Anterior cingulate cortex (tissue), 58 donors: ENCODE measurements at places on chromosomes 16 and 17.

GRCh38 chr16:7555459-7555858 lies 222.8 kb downstream of the RBFOX1 start:
- no peak for DNase-seq

- DNase-seq: no peak
These were observed 192.6 kb downstream of the PARN start for GRCh38 chr16:14437426-14437825.

DNA sequence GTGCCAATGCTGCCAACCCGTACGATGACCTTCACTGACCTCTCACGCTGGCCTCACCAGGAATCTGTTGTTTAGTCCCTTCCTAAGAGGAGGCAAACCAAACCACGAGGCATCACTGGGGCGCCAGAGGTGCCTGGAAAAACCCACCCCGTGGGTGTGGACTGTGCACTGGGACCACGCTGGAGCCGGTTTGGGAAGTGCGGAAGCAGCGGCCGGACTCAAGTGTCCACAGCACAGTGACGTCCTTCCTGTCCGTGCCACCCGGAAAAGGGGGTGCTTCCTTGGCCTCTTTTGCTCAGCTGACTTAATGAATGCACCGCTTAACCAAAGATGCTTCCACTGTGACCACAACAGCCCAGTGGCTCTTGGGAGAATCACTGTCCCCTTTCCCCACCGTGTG lies 9.0 kb upstream of the KIF19 start:
- no peak for DNase-seq

DNA sequence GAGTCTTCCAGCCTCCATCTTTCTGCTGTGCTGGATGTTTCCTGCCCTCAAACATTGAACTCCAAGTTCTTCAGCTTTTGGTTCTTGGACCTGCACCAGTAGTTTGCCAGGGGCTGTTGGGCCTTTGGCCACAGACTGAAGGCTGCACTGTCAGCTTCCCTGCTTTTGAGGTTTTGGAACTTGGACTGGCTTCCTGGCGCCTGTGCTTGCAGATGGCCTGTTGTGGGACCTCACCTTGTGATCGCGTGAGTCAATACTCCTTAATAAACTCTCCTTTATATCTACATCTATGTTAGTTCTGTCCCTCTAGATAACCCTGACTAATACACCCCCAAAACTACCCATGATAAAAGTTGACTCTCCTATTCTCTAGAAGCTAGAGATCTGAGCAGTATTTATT lies 7.6 kb upstream of the CD300A start:
- DNase-seq: no peak

- DNase-seq: no peak
These were observed 61.8 kb upstream of the RBFOX1 start for GRCh38 chr16:7270823-7271222.

DNA sequence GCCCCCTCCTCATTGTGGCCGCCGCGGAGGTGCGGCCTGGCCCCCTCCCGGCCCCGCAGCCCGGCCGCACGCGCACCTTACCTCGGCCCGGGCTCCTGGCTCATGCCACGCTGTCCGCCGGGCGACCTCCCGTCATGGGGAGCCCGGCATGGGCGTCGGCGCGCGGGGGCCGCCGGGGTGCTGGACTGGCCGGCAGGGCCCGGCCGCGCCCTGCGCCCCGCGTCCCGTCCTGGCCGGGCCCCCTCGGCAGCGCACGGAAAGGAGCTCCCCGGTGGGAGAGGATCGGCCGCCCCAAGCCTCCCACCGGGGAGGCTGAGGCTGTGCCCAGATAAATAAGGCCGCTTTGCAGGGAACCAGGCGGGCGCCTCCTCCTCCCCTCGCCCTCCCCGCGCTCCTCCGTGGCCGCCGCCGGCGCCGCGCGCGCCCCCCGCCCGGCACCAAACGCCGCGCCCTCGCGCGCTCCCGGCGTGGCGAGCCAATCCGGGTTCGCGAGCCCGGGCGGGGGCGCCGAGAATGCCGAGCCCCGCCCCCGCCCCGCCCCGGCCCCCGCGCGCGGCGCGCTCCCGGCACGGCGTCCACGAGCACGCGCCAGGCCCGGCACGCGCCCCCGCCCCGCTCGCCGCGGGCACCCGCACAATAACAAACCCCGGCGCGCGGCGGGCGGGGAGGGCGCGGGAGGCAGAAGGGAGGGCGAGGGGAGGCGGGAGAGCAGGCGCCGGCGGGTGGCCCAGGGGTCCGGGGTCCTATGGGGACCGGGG lies at the start of gene FBXL16:
FBXL16 (minus strand) TSS at position 371 of the 758 bp plus-strand sequence. CDS start 8,396 bp downstream, outside the sequence.
- peak; percentile 60 for DNase-seq

- no peak for DNase-seq
These were observed 152.5 kb downstream of the RBFOX3 start for GRCh38 chr17:79458356-79458755.

DNA sequence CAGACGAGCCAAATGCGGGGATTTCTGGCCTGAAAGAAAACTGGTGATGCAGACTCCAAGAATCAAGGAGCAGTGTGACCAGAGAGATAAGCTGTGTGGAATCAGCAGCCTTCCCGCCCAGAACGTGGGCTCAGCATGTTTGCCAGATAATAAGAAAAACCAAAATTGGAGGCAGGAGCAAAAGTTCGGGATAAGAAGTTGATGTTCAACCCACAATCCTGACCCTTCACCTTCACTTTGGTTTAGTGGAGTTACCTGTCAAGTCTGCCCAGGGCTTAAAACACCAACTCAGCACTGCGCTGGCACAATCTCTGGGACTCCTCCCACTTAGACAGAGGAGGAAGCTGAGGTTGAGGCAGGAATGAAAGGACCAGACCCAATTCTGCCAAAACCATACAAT lies 3.1 kb downstream of the SLC43A2 start:
- no peak for DNase-seq

GRCh38 chr17:30393911-30394867 lies 15.5 kb downstream of the CPD start:
- no peak for DNase-seq

GRCh38 chr17:75854881-75855309 lies 240 bp downstream of the WBP2 start:
- no peak for DNase-seq

DNA sequence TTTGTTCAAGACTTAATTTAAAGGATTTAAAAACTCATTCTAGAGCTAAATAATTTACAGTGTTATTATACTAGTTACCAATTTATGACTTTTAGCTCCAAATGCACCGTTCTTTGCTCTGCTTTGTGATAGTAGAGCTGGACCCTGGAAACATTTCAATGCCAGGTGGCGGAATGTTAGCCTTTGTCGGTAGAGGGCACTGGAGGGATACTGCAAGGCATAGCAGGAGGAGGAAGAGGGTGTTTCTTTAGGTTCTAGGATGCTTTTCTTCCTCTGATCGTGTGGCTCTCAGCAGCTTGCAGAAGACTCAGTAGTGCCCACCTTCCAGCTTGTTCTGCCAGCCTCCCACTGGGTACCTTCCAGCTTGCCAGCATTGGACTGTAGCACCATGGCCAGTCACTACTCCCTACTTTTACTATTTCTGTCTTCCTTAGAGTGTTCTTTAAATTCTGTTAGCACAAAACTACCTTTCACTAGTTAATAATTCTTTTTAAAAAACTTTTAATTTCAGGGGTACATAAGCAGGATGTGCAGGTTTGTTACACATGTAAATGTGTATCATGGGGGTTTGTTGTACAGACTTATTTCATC lies 325.3 kb downstream of the UTP18 start:
- no peak for DNase-seq

GRCh38 chr17:81673561-81674258 lies 7.2 kb downstream of the CCDC137 start:
- no peak for DNase-seq

GRCh38 chr17:44360826-44361225 lies 2.8 kb downstream of the FAM171A2 start:
- no peak for DNase-seq

- no peak for DNase-seq
These were observed 2.7 kb upstream of the DHRS7B start for GRCh38 chr17:21124086-21124485.

DNA sequence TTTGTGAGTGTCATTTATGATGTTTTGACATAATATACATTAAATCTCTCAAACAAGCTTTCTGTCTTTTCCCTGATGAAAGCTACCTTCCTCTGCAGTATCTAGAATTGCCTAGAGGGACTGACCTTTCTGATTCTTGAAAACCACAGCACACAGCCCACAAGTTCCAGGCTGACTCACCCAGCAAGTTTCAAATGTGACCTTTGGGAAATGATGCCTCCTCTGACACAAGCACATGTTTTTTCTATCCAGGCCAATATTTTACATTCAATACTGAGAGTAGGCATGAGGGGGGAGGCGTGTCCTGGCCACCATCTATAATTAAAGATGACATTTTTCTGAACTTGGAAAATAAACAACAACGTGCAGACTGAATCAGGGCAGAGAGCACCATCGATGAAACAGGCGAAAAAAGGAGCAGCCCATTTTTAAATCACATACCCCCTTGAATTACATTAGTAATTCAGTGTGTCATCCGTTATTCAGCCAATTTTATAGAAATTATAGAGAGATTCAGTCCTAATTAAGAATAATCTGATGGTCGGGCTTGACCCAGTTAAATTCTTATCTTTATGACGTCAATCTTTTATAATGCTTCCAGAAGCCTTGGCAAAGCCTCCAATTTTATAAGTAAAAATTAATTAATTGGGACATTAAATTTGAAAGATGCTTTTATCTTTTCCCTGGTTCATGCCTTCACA lies 292.6 kb upstream of the CDH11 start:
- no peak for DNase-seq

GRCh38 chr17:67830440-67830839 lies 5.1 kb downstream of the BPTF start:
- no peak for DNase-seq
